ENCODE measurements at places on chromosomes 2 and 18. TPM values are rescaled to one million over a fixed set of nuclear protein-coding genes. Genes with fewer than 3 reads are reported as not detected.

DNA sequence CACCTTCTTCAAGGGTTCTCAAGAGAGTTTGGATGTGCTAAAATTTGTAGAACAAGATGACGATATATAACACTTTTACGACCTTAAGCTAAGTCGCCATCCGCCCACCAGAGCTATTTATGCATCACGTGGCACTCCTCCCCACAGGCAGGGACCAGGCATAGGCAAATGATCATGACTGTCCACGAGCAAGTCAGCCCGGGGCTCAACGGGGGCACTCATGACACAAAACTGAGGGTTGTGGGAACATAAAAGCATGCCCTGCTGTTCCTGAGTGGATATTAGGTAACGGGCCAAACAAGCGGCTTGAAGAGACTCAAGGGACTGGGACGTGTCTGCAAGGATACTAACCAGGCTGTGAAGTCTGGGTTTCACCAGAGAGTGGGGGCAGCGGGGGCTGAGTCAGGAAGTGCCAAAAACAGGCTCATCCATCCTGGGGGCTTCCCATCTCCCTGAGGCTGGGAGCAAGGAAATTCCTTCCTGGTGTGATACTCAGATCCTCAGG is 58.1 kb downstream of the FAM178B start:
- no peaks in the 10 kb centered on the region for H3K4me1 ChIP-seq
- DNase-seq: no peak
- no peak overlapping the region for H3K27ac ChIP-seq
- H3K4me3 ChIP-seq: no peak overlapping the region

- no peak overlapping the region for H3K4me3 ChIP-seq
- no peaks in the 10 kb centered on the region for H3K4me1 ChIP-seq
- no peaks in the 10 kb centered on the region for H3K27me3 ChIP-seq
- H3K36me3 ChIP-seq: no peaks in the 10 kb centered on the region
These were observed 226.8 kb upstream of the PXDN start for GRCh38 chr2:1971124-1971523.

DNA sequence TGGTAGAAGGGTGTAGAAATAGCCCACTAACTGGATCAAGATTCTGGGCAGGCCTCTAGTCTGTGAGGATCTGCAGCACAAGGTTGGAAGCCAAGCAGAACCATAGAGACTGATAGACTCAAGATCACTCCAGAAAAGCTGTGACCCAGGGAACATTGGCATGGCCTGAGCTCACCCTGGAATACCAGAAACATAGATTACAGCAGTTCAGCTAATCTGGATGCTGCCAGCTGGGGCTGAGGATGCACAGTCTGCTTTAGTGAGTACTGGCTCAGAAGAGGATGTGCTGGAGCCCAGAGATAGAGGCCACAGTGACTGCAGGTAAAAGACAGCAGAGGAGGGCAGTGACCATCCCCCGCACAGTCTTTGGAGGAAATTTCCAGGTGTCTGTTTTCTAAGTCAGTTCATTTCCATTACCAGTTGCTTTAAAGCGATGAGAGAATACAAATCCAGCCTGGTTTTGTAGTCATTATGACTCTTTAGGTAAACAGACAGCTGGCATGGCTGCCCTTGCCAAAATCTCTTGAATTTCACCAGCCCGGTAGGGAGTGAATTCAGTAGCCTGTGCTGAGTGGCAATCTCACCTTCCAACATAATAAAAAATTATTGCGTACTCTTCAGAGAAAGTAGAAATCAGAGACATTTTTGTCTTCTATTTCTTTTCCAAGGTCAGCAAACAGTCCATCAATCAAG is 119.2 kb downstream of the ANTXR1 start:
- no peaks in the 10 kb centered on the region for H3K36me3 ChIP-seq
- H3K4me1 ChIP-seq: no peaks in the 10 kb centered on the region
- no peak overlapping the region for H3K27ac ChIP-seq
- no peak overlapping the region for H3K4me3 ChIP-seq

DNA sequence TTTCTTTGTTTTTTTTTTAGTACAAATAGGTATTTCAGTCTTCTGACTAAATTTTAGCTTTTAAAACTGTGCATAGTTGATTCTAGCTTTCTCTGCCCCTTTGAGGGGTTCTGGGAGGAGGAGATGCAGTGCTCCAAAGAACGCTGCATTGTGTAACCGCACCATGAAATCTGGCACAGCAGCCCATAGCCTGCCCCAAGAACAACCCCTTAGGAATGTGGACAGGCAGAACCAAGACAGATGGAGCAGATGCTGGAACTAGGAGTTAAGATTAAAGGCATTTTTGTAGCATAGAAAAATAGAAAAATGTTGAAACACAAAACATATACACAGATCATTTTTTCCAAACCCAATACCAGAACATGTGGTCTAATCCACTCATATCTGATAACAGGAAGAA is 187.5 kb downstream of the SCG2 start:
- H3K4me3 ChIP-seq: no peak overlapping the region
- peak; percentile 8 for DNase-seq
- no peaks in the 10 kb centered on the region for H3K36me3 ChIP-seq
- H3K4me1 ChIP-seq: no peaks in the 10 kb centered on the region
- H3K27me3 ChIP-seq: no peaks in the 10 kb centered on the region

DNA sequence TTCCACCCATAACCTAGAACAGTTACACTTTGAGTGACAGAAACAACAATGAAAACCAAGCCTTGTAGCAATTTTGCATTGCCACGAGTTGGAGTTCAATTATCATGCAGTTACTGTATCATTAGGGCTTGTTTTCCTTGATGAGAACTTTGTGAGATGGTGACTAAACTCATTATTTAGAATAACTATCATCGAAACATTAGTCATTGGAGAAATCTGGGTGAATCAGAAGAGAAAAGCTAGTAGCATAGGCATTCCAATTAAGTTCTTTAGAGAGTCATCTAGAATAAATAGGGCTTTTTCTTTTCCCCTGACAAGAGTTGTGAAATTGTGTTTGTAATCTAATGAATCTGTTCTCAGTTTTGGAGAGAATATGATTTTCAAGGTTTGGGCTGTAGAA is 122.8 kb upstream of the DOCK10 start:
- H3K36me3 ChIP-seq: no peaks in the 10 kb centered on the region
- H3K4me3 ChIP-seq: no peak overlapping the region
- no peaks in the 10 kb centered on the region for H3K4me1 ChIP-seq
- no peak overlapping the region for H3K27ac ChIP-seq

DNA sequence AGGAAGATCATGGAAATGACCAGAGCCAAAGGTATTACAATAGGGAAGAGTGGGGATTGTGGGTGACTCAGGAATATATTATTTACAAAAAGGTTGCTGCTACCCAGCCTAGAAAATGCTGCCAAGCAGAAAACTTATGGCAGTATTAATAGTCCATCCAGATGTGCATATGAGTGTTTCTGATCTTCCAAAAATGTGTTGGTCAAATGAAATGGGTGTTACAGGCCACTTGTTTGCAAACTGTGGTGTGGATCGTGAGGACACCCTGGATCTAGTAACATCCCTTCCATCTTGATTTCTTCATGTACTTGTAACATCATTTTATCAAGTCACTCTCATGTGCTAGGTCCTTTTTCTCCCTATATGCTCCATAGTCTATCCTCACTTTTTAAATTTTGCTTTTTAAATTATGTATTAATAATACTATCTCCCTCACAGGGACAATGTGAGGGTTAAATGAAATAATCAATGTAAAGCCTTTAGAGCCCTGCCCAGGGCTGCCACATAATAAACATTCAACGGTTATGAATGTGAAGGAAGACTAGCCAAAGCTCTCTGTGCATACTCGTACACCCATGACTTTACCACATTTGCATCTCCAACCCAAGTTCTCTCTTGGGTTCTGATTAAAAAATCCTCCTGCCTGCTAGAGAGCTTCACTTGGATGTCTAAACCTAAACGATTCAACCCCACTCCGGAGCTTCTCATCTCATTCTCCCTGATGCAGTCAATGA is 18.5 kb downstream of the CD226 start:
- DNase-seq: no peak

- H3K36me3 ChIP-seq: no peaks in the 10 kb centered on the region
- DNase-seq: no peak
- no peak overlapping the region for H3K4me3 ChIP-seq
- no peak overlapping the region for H3K27ac ChIP-seq
These were observed 10.9 kb downstream of the CIB4 start for GRCh38 chr2:26630235-26630634.

- no peak for DNase-seq
- H3K27me3 ChIP-seq: no peaks in the 10 kb centered on the region
- no peaks in the 10 kb centered on the region for H3K4me1 ChIP-seq
- no peak overlapping the region for H3K27ac ChIP-seq
- no peaks in the 10 kb centered on the region for H3K36me3 ChIP-seq
These were observed 211.6 kb upstream of the MMADHC start for GRCh38 chr2:149799013-149799705.

DNA sequence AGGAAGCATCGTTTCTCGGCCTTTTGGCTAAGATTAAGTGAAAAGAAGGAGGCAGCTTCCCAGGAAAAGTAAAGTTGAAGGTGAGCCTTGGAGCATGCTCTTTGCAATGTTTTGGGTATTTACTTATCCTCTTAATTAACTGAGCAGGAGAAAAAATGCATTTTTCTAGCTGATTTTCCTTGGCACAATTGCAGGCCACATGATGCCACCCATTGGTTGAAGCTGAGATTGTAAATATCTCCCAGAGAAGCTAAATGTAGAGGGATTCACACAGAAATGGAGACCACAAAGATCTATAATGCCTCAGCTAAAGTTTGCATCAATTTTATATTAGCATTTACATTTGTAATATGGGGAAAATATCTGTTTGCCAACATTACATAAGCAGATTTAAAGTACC is 294.1 kb downstream of the KCNS3 start:
- no peaks in the 10 kb centered on the region for H3K4me1 ChIP-seq
- no peaks in the 10 kb centered on the region for H3K27me3 ChIP-seq
- no peak overlapping the region for H3K4me3 ChIP-seq
- no peak overlapping the region for H3K27ac ChIP-seq
- no peak for DNase-seq

CKAP2L gene
- 0.35 TPM for total RNA-seq

DNA sequence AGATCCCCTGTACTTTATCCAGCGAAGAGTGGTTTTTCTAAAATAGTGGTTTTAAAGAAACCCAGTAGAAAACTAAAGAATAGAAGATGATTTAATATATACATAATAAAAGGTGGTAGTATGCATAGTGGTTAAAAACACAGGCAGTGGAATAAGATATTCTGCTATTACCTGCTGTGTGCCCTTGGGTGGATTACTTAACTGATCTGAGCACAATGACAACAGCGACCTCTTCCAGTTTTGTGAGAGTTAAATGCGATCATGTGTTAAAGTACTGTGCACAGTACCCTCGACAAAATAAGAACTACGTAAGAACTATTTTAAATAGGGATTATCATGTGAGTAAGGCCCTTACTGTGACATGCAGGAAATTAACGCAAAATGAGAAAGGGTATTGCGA is 30.0 kb upstream of the CHMP1B start:
- no peaks in the 10 kb centered on the region for H3K4me1 ChIP-seq
- no peak overlapping the region for H3K27ac ChIP-seq
- no peaks in the 10 kb centered on the region for H3K36me3 ChIP-seq
- no peak overlapping the region for H3K4me3 ChIP-seq

DNA sequence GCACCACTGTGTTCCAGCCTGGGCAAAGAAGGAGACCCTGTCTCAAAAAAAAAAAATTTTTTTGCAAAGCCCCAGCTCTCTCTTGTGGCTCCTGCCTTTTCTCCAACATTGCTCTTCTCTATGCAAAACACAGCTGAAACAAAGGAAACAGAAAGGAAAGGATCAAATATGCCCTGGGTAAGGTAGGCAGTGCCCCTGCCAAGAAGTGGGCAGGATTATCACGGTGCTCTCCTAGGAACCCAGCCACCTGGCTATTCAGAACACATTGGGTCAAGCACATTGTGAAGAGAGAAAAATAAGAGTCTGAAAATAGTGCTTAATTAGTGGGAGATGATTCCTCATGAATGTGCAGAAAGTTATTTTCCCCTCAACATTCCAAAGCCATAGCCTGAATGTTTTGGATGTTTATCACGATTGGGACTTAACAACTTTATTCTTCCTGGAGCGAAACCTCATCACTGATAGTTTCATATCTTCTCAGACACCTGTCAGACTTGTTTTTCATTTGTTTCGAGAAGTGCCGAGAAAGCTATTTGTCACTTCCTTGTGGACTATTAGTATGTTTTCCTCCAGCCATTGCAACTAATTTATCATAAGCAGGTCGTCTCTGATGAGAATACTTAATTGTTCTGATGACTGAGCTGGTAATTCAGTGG is 42.7 kb upstream of the RPL31 start:
- DNase-seq: no peak
- no peaks in the 10 kb centered on the region for H3K27me3 ChIP-seq
- H3K4me3 ChIP-seq: no peak overlapping the region

DNA sequence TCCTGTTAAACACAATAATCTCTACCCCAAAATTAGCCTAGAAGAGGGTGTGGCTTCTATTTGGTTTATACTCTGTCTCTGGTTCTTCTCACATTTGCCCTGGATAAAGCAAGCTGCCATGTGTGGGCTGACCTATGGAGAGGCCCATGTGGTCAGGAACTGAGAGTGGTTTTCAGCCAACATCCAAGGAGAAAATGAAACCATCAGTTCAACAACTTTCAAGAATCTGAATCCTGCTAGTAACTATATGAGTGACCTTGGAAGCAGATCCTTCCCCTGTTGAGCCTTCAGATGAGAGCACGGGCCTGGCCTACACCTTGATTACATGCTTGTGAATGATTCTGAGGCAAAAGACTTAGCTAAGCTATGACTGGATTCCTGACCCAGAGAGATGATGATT is 11.5 kb upstream of the TRIB2 start:
- H3K4me3 ChIP-seq: no peak overlapping the region
- H3K36me3 ChIP-seq: no peaks in the 10 kb centered on the region
- no peak overlapping the region for H3K27ac ChIP-seq
- peaks cover 7% of the 10 kb centered on the region for H3K4me1 ChIP-seq
- no peak for DNase-seq

GRCh38 chr2:120729406-120730399 is 6.0 kb upstream of the GLI2 start:
- H3K4me1 ChIP-seq: no peaks in the 10 kb centered on the region
- peaks cover 17% of the 10 kb centered on the region for H3K27me3 ChIP-seq
- DNase-seq: no peak
- no peak overlapping the region for H3K4me3 ChIP-seq
- H3K36me3 ChIP-seq: no peaks in the 10 kb centered on the region
- H3K27ac ChIP-seq: no peak overlapping the region

PID1 gene
- total RNA-seq: 48.8 TPM

MC4R gene
- total RNA-seq: not detected

- H3K36me3 ChIP-seq: peaks cover 73% of the 10 kb centered on the region
- no peak overlapping the region for H3K4me3 ChIP-seq
- H3K4me1 ChIP-seq: no peaks in the 10 kb centered on the region
These were observed 17.2 kb downstream of the SP110 start for GRCh38 chr2:230202430-230203109.

GRCh38 chr18:34550902-34551301 is 159.2 kb upstream of the DTNA start:
- H3K4me3 ChIP-seq: no peak overlapping the region
- H3K27me3 ChIP-seq: no peaks in the 10 kb centered on the region
- H3K27ac ChIP-seq: no peak overlapping the region
- H3K4me1 ChIP-seq: no peaks in the 10 kb centered on the region

GRCh38 chr2:72900191-72900825 is 13.1 kb downstream of the SPR start:
- no peak overlapping the region for H3K4me3 ChIP-seq
- DNase-seq: no peak
- H3K36me3 ChIP-seq: no peaks in the 10 kb centered on the region
- no peak overlapping the region for H3K27ac ChIP-seq
- no peaks in the 10 kb centered on the region for H3K4me1 ChIP-seq

All from adrenal gland (tissue), 19 donors.